GM06990 (cell line): ENCODE measurements at places on chromosomes 1 and 21.

GRCh38 chr1:99777752-99778151 lies 11.3 kb upstream of the FRRS1 start:
- no peak for DNase-seq

DNA sequence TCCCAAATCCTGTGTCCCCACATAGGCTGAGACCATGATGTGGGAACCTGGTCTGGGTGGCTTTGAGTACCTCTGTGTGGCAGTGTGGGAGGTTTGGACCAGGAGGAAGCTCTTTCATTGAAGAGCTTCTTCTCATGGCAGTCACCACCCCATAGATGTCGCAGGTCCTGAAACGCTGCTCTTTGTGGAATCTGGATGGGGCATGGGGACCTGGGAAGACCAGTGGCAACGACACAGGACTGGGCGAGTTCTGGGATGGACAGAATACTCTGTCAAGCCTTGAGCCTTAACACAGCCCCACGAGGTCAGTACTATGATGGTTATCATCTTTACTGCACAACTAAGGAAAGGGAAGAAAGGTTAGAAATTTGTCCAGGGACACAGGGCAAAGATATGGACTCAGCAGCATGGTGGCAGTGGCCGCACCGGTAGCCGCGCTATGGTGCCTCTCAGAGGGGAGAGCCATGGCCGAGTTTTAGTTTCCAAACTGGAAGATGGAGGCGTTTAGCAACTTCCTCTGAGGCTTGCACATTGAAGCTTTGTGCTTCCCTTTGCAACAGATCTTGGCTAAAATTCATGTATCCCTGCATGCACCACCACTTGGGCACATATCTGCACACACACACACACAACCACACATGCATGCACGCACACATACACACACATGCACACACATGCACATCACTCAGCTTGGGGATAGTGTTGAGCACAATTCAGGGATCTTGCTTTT lies 117.7 kb upstream of the C1orf174 start:
- DNase-seq, result no peak

GRCh38 chr1:111399792-111400610 lies 27.5 kb downstream of the OVGP1 start:
- DNase-seq, result no peak

GRCh38 chr1:40858856-40859416 lies 3.2 kb downstream of the CITED4 start:
- DNase-seq, result no peak

- no peak for DNase-seq
Measured at GRCh38 chr1:8382608-8383505, 64.9 kb downstream of the SLC45A1 start.

- DNase-seq, result no peak
Measured at GRCh38 chr21:28252928-28253327, 739.7 kb downstream of the LTN1 start.

- no peak for DNase-seq
Measured at GRCh38 chr1:42081475-42081874, 71.7 kb upstream of the GUCA2B start.

- DNase-seq, result peak; percentile 30
Measured at GRCh38 chr1:168520052-168520751, 23.6 kb downstream of the XCL2 start.

DNA sequence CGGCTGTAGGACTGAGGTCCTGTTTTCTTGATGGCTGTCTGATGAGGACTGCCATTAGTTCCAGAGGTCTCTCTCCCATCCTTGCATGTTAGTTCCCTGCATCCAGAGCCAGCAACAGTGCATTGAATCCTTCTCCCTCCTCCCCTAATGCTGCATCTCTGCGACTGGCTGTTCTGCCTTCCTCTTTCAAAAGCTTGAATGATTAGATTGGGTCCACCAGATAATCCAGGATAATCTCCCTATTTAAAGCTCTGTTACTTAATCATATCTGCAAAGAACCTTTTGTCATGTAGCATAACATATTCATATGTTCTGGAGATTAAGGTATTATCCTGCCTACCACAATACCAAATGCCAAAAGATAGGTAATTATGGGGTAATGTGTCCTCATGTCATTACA lies 377.5 kb downstream of the GPATCH2 start:
- no peak for DNase-seq

DNA sequence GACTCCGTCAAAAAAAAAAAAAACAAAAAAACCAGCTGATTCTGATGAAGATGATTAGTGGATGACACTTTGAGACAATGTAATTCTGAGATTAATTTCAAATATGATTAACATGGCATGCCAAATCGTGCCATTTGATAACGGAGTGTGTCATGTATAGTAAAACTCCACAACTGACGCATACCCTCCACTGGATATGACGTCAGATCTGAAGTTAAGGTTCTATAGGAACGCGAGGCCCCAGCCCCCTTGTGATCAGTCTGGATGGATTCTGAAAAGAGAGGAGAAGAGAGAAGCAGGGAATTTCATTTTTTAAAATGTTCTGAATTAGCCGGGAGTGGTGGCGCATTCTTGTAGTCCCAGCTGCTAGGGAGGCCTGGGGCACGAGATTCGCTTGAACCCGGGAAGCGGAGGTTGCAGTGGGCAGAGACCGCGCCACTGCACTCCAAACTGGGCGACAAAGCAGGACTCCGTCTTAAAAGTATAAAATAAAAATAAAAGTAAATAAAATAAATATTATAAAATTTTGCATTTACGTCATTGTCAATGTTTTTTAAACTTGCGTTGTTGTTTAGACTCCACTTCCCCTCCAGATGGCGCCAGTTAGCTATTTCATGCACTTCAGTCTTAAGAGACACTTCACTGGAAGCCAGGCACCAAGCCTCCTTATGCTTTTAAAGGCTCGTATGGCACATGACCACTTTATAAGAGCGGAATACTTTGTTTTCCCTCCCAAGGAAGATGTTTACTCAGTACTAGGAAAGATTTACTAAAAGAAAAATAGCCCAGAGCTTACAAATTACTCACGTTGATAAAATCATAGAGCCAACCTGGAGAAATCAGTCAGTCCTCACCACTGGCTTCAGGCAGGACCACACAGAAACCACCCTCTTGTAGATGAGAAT lies 65.5 kb downstream of the UBE2U start:
- no peak for DNase-seq

- no peak for DNase-seq
Measured at GRCh38 chr1:171455967-171456366, 29.4 kb upstream of the PRRC2C start.

DNA sequence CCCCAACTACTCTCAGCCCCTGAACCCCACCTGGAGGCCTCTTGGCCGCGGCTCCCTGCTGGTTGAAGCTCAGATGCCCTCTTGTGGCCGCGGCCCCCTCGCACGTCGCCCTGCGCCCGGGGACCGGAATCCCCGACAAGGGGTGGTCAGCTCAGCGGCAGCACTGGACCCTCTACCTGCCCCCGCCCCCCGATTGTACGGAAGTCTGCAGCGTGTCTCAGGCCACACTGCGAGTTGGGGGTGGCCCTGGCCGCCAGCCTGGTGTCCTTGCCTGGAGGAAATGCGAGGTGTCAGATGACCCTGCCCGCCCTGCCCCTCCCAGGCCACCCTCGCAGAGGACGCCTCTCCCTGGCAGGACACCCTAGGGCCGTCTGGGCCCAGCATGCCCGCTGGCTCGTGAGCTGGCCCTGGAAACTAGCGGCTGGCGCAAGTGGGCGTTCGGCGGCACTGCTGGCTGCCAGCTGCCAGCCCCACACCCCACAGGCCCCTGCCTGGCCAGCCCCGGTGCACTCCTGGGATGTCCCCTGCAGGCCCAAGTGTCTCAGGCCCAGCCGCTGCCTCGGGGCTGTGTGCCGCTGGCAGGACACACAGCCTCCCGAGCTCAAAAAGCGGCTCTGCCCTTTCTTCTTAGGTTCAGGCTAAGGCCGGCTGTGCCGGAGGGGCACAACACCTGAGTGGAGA lies 60.8 kb downstream of the EDN2 start:
- DNase-seq, result no peak

GRCh38 chr1:11898086-11898785 lies 28.0 kb downstream of the KIAA2013 start:
- no peak for DNase-seq

DNA sequence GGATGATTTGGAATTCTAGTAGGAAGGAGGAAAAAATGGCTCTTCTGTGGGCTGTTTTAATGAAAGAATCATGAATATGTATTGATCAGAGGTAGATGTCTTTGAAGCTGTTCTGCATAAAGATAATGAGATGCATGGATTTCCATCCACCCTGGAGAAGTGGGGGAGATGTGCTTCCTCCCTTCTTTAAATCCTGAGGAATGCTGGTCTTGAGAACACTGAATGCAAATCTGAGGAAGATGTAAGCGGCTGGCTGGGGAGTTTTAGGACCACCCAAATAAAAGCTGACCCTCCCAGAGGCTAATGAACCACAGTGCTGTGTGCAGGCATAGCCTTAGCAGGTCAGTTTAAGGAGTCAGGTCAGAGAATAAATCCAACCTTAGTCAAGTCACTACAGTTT lies 37.3 kb downstream of the ZMYND12 start:
- no peak for DNase-seq

GRCh38 chr1:205350124-205350523 lies 6.6 kb downstream of the KLHDC8A start:
- DNase-seq, result no peak

GRCh38 chr1:167532964-167533824 lies 14.9 kb upstream of the CD247 start:
- DNase-seq, result no peak
